ENCODE measurements at places on chromosomes 3 and 15.

DNA sequence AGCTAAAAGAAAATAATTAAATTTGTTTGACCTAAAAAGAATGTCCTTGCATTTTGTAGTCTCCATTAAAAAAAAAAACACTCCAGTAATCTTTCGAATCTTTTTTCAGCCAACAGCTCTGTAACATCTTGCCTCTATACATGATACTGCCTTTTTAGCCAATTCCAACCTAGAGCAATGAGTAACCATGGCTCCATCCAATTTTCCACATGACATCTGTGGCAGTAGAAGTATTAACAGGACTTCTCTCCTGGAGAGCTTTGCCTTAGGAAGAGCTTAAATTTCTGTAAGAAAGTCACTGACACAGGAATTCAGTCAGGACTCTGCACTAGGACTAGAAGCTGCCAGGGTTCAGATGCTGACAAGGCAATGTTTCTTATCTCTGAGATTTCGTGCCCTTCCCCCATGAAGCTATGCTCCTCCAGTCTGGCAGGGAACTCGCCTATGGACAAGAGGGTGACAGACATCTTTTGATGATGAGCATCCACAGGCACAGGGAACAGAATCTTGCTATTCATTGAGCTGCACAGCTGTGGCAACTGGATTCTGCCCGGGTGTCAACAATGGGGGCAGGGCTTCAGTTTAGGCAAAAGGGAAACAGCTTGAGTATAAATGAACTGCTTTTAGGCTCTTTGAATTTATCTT, 81.8 kb downstream of the ALCAM start:
- no peak for DNase-seq

- DNase-seq = no peak
Measured at GRCh38 chr3:177640319-177640965, 443.2 kb upstream of the TBL1XR1 start.

DNA sequence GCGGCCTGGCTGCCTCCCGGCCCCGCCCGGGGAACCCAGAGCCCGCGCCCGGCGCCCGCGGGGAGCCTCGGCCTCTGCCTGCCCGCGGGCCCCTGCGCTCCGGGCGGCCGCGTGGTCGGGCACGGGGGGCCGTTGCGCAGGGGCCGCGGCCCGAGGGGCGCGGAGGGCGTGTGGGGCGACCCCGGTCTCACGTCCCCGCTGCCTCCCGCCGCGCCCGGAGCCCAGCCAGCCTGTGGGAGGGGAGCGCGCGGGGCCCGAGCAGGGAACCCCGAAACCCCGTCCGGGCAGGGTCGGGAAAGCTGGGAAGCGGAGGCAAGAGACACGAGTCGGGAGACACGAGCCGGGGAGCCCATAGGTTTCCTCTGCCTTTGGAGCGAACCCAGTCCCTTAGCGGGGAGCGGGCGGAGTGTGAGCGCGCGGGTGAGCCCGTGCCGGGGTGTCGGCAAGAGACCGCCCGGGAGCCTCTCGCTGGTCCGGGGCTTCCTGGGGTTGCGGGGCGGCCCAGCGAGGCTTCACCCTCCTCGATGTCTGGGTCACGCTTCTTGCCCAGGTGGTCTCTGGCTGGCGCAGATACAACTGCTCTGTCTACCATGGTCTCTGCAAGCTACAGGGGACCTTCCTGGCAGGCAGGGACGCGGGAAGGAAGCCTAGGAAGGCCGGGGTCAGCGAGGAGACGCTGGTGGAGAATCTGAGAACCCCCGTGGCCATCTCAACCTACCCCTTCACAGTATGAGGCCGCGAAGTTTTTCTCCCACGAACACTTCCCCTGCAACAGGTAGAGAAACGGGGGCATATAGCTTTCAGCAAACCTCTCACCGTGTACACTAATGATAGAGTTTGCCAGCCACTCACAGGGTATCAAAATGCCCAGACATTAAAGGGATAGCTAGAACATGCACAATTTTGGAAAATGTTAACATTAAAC, 586 bp downstream of the LRRK1 start:
- DNase-seq = no peak

- DNase-seq = no peak
Measured at GRCh38 chr3:16697443-16698147, 92.4 kb upstream of the DAZL start.

GRCh38 chr3:139310474-139310933, 33.3 kb upstream of the MRPS22 start:
- DNase-seq = no peak

- DNase-seq = no peak
Measured at GRCh38 chr15:63715818-63716217, 117.9 kb downstream of the HERC1 start.

DNA sequence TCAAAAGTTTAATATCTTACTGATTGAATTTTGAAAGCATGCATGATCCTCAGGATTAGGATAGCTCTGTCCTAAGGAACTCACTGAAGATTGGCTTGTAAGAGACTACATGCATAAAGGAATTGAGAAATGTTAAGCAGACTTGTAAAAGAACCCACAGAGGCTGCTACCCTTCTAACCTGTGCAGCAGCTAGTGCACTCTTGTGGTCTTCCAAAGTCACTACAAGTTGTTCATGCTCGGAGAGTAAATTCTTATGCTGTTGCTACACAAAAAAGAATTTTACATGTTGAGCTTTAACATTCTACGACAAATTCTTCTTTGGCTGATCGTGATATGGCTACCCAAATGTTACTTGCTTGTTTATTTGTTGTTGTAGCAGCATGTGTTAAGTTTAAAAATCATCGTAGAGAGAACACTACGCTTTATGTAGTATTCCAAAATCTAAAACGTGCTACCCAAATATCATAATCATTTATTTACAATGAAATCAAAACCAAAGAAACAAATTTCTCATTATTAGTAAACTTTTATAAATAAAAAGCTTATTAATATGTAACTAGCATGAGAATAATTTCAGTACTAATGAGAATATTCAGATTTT, 55.0 kb downstream of the GOLIM4 start:
- DNase-seq = no peak

DNA sequence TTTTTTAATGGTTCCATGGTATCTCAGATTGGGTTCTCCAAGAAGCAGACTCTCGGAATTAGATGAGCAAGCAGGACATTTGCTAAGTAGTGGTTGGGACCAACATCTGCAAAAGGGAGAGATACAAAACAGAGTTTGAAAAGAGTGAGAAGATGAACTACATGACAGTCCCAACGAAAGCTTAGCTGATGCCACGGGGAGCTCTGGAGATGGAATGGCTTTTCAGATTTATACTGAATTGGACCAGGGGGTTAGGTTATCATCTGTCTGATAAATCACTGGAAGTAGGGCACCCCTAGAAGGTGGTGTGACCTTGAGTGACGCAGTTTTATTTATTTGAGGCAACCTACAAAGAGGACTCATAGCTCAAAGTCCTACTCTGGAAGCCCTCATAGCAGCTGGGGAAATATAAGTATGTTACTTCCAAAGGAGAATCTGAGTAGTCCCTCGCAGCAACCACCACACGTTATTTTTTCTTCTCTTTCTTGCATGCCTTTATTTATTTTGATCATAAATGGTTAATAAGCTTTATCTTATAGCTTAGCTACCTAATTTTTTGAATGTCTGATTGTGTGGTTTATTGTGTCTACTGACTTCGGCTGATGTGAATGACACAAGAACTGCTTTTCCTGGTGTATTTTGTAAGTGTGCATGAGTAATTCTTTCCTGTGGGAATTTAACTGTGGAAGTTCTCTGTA, 815.4 kb downstream of the SQOR start:
- no peak for DNase-seq

GRCh38 chr3:96960661-96961330, 146.4 kb downstream of the EPHA6 start:
- no peak for DNase-seq

DNA sequence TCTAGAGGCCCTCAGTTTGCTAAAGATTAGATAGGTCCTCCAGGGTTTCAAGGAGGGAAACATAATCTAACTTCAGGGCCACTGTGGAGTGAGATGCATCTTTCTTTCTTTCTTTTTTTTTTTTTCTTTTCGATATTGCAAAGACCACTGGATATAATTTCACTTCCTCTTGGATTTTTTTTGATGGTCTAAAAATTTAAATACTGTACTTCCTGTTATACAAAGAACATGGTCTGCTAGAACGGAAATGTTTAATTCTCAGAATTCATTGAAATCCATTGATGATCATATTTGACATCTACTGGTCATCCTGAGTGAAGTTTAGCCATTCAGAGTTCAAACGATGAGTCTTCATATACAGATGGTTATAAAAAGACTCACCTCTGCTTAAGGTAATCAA, 808.8 kb upstream of the LMCD1 start:
- no peak for DNase-seq

GRCh38 chr15:31485911-31486461, 159.4 kb downstream of the KLF13 start:
- no peak for DNase-seq

DNA sequence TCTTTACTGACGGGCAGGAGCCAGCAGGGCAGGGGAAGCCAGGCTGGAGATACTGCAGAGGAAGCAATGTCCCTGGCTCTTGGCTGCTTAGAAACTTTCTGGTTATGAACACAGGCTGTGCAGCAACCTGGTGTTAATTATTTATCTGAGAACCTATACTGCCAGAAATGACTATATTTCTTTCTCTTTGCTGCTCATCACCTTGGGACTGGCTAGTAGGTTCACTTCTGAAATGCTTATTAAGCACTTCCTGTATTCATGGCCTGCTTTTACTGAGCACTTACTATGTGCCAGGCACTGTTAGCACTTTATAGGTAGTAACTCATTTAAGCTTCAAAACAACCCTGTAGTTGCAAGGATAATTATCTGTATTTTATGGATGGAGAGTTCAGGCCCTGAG, 57.6 kb downstream of the RAB11A start:
- no peak for DNase-seq

DNA sequence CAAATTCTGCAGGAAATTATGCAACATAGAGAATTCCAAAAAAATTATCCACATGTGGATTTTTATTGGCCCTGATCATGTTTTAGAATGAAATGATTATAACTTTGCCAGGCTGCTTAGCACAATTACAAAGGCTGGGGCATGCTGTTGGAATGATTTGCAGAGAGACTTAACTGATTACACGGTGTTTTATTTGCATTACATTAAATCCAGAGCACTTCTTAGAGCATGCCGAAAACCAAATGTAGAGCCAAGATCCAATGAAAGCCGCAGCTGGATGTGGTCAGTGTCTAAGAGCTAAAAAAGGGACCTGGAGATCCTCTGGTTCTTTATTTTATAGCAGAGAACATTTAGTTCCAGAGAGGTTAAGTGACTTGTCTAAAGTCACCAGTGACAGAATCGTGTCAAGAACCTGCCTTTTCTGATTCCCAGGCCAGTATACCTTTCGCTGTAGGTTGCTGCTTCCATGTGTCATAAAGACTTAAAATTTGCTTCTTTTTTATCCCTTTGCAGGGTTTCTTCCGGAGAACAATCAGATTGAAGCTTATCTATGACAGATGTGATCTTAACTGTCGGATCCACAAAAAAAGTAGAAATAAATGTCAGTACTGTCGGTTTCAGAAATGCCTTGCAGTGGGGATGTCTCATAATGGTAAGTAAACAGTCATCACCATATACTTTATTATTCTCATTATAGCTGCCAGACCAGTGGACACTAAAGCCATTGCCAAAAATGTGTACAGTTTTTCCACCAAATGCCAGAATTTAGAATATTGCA, 92.0 kb upstream of the TSEN2 start:
- DNase-seq = no peak

GRCh38 chr3:152818027-152818426, 16.9 kb upstream of the P2RY1 start:
- no peak for DNase-seq

DNA sequence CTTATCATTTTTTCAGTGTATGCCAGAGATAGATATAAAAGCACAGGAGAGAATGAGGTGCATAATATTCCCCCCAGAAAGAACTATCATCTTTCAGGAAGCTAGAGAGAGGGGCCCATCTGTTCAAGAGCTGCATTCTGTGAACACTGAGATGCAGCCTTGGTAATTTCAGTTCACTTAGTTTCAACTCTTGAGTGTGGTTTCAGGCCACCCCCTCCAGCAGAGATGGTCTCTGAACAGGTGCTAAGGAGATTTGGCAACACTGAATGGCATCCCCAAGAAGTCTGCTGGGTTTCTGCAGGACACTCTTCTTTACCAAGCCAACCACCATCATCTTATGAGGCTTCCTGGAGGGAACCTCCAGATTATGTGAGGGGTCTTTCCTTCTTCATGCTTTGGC, 30.4 kb upstream of the LIMD1 start:
- no peak for DNase-seq

GRCh38 chr3:114741066-114741465, 406.0 kb downstream of the ZBTB20 start:
- DNase-seq = no peak

GRCh38 chr15:63487076-63487757, 17.2 kb upstream of the USP3 start:
- peak; percentile 91 for DNase-seq

GRCh38 chr3:119620899-119621298, 23.2 kb downstream of the PLA1A start:
- DNase-seq = no peak

DNA sequence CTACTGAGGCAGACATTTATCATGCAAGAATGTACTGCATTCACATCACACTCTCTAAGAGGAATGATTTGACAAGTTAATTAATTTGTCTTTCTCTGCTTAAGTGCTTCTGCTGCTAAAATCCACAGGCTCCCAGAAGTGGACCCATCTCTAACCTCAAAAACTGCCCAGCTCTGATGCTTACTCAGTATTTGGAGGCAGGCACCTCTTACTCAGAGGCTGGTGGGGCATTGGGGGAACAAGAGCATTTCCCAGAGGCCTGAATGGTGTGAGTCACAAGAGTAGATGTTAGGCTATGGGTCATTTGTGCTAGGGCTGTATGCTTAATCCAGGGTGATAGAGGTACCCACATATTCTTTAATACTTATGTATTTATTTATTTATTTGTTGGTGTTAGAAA, 34.4 kb upstream of the HCN4 start:
- no peak for DNase-seq

- no peak for DNase-seq
Measured at GRCh38 chr3:138066383-138066782, 49.0 kb downstream of the DZIP1L start.

All from activated CD4-positive, alpha-beta T cell treated with anti-CD3 and anti-CD28 coated beads, Interleukin-2, amount 50 U/mL, for 4 hours (primary cell).